Left renal cortex interstitium (tissue), 4 donors: ENCODE measurements at places on chromosomes 16 and 17.

DNA sequence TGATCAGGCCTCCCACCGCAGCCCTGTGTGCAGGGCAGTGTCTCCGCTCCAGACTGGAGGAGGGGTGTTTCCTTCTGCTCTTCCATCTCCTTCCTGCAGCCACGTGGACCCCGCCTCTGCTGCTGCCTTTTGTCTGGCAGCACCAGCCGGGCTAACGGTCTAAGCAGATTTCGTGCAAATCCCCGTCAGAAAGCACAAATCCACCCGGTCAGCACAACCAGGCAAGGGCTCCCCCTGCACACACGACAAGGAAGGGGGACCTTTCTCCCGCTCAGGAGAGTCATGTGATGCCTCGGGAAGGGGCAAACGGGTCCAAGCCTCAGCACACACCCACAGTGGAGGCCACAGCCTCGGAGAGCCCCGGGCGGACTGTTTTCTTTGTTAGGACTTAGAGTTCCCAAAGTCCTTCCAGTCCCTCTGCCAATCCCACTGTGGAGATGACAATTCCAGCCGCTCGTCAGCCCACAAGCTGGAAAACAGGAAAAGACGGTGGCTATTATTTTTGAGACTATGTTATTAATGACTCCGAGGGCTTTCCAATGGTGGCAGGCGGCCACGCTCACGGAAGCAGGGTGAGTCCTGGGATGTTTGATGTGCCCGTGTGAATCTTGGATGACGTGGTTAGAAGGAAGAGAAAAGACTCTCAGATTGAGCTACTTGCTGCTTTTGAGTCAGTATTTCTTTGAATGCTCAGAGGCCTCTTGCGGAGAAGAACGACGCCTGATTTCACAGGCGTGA lies 22.5 kb upstream of the MEAK7 start:
- DNase-seq, result no peak

DNA sequence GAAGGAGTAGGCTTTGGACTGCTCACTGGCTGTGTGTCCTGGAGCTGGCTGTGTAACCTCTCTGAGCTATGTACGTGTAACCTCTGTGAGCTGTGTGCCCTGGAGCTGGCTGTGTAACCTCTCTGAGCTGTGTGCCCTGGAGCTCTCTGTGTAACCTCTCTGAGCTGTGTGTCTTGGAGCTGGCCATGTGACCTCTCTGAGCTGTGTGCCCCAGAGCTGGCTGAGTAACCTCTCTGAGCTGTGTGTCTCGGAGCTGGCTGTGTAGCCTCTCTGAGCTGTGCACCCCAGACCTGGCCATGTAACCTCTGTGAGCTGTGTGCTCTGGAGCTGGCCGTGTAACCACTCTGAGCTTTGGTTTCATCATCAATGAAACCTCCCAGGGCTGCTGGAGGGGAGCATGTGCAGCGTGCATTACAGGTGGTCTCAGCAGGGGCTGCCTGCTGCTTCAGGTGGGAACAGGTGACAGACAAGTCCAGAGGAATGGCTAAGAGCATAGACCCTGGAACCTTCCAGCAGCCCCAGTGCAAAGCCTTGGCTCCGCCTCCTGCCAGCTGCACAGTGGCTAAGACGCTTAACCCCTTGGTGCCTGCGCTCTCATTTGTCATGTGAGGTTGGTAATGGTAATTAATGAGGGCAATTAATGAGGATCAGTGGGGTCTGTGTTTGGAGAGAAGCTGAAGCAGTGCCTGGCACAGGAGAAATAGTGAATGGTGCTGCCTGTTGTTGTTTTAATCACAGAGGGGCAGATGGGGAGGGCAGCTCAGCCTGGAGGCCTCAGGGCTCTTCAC lies 86.7 kb downstream of the KATNIP start:
- DNase-seq, result no peak

- no peak for DNase-seq
These were observed 34.2 kb downstream of the COPRS start for GRCh38 chr17:31824766-31825360.

- DNase-seq, result no peak
These were observed 310.6 kb upstream of the IRX3 start for GRCh38 chr16:54597222-54597621.

DNA sequence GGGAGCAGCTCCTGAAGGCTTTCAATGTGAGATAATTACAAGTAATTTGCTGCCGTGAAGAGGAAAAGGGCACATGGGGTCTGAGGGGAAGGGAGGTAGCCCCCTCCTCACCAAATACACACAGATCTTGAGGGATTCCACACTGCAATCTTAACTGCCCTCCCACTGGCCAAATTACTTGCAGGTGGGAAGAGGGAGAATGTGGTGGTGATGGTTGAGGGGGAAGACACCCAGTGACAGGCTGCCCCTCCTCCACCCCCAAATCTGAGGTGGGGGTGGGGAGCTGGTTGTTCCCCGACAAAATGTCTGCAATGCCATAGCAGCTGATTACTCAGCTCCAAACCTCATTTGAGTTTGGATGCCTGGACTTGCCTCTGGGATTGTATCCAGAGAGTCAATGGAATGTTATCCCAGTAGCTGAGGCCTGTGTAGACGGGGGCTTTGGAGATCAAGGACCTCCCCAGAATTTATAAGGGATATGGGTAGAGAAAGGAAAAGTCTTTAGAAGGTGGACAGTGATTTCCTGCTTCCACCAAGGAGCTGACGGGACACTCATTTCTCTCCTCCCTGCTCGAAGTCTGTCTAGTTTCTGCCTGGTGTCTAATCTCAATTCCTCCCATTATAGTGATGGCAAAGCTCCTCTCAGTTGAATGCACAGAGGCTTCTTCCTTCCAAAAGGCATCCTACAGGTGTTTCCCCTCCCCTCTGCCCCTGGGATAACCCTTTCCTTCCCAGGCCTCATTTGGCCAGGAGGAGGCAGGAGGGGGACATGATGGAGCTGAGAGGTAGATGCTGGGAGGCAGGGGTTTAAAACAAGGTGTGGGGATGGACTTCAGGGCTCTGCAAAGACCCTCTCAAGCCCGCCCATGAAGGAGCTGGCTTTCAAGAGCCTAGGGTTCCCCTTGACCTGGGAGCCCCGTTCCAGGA lies 8.7 kb downstream of the DLX4 start:
- no peak for DNase-seq

DNA sequence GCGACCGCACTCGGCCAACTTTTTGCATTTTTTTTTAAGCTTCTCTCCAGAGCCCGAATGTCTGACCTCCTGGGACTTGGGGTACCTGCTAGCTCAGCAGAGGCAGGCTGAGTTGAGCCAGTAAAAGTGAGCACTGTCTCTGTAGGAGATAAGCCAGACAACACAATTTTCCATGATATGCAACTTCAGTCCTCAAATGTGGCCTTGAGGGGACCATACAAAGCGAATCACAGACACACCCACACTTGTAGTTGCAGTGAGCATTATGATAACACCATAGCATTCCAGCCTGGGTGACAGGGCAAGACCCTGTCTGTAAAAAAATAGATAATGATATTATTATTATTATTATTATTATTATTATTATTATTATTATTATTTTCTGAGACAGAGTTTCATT lies 2.6 kb downstream of the DPEP2 start:
- DNase-seq, result no peak

GRCh38 chr16:78706637-78707036 lies 607.2 kb downstream of the WWOX start:
- DNase-seq, result no peak

DNA sequence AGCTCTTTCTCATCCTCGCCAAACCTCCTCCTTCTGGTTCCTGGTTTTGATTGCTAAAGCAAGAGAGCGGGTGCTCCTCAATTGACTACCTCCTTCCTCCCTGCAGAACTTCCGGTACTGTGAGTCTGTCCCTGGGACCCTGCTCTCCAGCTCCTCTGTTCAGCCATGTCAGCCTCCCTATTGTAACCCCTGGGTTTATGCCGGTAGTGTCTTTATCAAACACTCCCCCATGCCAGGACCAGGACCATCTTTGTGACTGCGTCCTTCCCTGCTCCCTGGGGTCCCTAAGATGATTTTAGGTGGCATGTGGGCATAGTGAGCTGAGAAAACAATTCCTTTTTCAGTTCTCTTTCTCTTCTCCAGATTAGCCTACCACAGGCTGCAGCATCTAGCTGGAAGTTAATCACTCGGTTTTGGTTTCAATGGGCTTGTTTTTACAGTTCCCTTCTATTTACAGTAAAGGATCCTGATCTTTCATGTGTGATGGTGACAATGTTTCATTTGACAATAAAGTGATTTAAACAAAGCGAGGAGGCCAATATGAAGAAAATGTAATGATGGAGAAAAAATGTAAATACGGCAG lies 27.7 kb upstream of the IL21R start:
- DNase-seq, result no peak

GRCh38 chr16:50282010-50282538 lies 15.7 kb downstream of the ADCY7 start:
- DNase-seq, result no peak

DNA sequence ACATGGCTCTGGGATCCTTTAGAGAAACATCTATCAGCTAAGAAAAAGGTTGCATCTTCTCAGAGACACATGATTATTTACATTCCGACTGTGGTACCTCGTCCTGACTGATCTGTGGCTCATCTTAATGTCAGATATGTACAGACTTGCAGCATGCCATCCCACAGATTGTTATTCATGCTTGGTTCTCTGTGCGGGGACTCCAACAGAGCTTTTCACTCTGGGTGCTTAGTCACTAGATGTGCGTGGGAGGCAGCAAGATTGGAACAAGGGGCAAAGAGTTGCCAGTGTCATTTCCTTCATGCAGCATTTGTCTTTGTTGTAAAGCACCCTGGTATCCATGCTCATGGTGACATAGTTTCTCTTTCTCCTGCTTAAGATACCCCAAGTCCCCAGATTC lies 179.1 kb upstream of the CACNG5 start:
- DNase-seq, result no peak

GRCh38 chr17:60151355-60151754 lies 1.6 kb downstream of the CA4 start:
- DNase-seq, result no peak

- no peak for DNase-seq
These were observed 259.0 kb downstream of the HS3ST4 start for GRCh38 chr16:25950586-25951281.

DNA sequence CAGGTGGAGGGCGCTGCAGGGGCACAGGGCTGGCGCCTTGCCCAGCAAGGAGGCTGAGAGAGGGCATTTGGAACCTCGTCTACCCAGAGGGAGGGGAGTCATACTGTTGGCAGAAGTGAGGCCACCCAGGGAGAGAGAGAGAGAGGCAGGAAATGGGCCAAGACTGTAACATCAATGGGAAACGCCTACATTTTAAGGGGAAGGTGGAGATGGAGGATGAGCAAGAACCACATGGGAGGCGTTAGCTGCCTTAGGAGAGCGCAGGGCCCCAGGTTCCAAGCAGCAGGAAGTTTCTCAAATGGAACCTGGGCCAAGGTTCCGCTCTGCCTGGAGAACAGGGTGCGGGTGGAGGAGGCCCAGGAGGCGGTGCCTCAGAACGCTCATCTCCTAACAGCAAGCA lies 2.7 kb upstream of the WFDC1 start:
- DNase-seq, result no peak

DNA sequence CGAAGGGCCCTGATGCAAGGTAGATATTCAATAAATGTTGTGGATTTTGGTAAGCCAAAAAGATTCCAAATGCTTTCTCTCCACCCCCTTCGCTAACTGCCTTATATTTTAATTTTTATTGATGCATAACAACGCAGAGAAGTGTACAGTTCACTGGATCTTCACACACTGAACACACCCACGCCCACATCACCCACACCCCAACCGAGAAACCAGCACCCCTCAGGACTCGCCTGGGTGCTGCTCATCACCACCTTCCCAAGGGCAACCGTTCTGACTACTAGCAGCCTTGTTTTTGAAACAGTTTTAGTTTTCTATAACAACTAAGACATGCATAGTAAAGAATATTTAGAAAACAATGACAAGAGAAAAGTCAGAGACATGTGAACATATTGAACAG lies 9.1 kb upstream of the PLCG2 start:
- DNase-seq, result no peak

GRCh38 chr17:39213852-39214251 lies 11.9 kb downstream of the STAC2 start:
- DNase-seq, result no peak

- no peak for DNase-seq
These were observed 39.9 kb downstream of the DHRS7B start for GRCh38 chr17:21166595-21167210.

DNA sequence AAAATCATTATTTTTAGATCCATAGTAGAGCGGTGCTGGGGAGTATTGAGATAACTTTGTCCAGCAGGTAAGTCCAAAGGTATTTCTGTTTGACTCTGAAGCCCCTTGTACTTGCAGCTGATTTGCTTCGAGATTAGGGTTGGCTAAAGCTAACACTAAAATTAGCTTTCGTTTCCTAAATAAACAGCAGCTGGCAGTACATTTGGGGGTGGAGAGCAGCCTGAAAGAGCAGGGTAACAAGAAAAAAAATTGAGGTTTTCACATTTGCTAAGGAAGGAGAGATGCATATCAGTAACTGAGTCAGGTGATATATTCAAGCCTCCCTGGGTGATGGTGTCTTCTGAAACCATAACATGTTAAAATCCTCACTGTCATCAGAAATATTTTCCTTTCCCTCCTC lies 37.4 kb upstream of the TMC5 start:
- no peak for DNase-seq

DNA sequence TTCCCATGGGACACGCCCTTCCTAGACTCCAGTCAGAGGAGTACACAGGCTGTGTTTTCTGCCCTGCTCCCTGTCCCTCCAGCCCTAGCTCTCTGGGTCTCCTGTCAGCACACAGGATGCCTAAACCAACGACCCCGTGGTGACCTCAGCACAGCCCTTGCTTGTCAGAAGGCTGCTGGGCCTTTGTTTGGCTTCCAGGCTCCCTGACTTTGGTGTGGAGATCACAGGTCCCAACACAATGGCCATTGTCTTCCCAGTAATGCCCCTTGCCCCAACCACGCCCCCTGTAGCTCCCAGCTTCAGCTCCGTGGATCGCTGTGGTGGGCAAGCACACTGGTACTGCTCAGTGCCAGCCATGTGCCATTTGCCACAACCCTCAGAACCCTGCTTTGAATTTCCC lies 15.0 kb downstream of the HNF1B start:
- DNase-seq, result no peak

DNA sequence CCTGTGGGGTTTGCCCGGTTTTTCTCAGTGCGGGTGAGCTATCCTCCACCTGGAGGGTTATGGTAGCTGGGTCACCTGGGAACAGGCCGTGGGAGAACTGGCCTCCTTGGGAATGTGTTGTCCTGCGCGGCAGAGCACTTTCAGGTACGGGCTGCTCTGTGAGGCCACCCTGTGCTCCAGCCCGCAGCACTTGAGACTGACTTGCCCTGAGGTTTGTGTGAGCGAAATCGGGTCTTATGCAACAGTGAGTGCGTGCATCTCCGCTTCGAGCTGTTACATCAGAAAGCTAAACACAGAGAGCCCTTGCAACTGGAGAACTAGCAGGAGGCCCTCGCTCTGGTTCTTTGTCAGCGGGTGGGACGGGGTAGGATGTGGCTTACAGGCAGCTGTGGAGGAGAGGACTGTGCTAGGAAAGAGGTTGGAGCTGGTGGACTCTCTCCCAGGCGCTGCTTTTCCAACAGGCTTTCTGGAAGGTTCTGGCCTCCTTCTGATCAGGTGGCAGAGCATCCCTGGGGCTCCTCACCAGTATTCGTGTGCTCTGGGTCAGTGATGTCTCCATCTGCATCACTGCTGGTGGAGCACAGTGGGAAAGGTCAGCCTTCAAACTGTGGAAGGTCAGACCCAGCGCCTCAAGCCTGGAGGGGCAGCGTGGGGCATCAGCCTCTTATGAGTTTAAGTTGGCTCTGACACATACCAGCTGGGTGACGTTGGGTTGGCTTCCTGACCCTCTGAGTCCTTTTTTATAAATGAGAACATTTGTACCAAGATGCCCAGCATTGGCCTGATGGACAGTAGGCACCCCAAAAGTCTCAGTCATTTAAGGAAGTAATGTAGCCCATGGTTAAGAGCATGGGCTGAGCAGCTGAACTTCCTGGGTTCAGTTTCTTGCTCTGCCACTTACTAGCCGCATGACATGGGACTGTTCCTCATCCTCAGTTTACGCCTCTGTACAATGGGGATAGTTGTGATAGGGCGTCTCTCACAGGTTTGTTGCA lies 76.3 kb downstream of the KSR1 start:
- no peak for DNase-seq
